NCI-H1930 (cell line): ENCODE measurements at places on chromosomes 12 and 14.

GRCh38 chr12:19688532-19688931 is 249.2 kb downstream of the AEBP2 start:
- no peak for DNase-seq

DNA sequence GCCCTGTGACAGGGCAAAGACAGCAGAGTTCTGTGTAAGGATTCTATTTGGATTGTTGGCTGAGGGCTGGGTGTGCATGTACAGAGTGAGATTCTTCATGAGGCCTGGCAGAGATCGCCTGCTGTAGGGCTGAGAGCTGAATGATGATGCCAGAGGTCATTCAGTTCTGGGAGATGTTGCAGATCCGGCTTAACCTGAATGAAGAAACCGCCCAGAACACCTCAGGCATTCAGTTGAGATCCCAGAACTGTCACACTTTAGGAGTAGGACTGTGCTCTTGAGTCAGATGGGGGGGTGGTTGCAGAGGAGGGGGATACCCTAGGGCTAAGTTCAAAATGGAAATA is 5.8 kb upstream of the EVL start:
- no peak for DNase-seq

GRCh38 chr14:55097881-55098560 is 31.0 kb upstream of the LGALS3 start:
- DNase-seq, result no peak

DNA sequence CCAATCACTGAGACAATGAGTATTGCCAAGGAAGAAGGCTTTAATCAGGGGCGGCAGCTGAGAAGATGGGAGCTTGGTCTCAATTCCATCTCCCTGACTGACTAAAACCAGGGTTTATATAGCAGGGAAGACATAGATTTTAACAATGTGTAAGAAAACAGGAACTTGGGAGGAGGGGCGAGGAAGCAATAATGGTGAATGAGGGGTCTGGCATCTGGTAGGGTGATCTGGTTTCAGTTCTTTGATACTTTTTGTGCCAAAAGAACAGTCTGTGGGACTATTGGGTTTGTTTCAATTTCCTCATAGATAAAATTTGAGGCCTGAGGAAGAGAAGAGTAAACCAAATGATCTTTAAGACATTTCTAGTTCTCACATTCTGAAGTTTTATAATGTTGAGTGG is 49.2 kb downstream of the FUT8 start:
- no peak for DNase-seq

DNA sequence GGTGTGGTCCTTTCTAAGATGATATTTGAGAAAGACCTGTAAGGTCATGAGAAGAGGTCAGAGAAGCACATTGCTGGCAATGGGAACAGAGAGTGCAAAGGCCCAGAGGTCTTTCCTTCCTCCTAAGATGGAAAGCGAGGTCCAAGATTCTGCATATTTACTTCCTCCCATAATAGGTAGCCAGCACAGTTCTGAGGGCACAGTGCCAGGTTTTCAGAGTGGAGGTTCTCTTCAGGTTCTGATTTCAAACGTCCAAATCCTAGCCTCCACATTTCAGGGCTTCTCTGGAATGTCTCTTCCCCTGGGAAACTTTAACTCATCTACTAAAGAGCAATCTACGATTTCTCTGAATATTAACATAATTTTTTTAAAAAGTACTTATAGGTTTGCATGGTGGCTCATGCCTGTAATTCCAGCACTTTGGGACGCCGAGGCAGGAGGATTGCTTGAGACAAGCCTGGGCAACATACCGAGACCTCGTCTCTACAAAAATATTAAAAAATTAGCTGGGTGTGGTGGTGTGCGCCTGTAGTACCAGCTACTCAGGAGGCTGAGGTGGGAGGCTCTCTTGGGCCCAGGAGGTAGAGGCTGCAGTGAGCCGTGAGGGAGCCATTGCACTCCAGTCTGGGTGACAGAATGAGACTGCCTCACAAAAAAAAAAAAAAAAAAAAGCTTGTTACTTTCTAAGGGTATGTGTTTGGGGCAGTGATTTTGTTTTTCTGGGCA is 526 bp upstream of the MRPL42 start:
- no peak for DNase-seq

- no peak for DNase-seq
These were observed 13.1 kb downstream of the KRT85 start for GRCh38 chr12:52354200-52354599.

DNA sequence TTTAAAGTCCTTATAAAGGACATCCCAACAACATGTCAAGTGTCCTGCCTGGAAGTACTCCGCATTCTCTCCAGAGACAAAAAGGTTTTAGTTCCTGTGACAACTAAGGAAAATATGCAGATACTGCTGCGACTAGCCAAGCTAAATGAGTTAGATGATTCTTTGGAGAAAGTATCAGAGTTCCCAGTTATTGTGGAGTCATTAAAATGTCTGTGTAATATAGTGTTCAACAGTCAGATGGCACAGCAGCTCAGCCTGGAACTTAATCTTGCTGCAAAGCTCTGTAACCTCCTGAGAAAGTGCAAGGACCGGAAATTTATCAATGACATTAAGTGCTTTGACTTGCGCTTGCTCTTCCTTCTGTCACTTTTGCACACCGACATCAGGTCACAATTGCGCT is 40.2 kb downstream of the RIC8B start:
- DNase-seq, result no peak

GRCh38 chr14:69879175-69880043 is at the start of gene SMOC1:
Gene SMOC1 (plus strand): TSS chr14:69879416. CDS start chr14:69879679, 263 bp downstream.
- peak; percentile 58 for DNase-seq

DNA sequence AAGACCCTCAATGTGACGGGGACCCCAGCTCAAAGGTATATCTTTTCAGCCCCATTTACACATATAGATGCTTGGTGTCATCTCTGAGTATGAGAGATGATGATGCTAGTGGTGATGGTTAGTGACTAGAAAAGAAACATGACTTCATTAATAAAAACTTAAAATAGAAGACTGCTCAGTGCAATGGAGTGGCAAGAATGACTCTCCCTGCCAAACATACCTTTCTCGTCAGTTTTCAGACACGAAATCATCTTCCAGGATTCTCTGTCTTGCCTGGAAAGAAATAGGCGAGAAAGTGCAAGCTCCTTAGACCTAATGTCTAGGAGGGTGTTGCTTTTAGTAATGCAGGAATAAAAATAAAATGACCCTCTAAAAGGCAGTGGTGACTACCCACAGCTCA is 71.7 kb downstream of the TPH2 start:
- no peak for DNase-seq

DNA sequence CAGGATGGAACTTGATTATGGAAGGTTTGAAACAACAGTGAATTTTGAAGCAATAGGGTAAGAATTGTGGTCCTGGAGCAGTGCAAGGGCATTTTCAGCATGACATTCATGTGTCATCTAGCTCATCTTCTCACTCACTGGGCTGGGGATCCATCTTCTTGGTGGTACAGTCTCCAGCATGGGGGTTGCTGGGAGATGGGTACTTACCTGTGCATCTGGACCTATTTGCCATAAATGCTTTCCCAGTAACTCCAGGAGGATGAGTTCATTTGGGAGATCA is 7.2 kb downstream of the HSP90AA1 start:
- DNase-seq, result no peak

DNA sequence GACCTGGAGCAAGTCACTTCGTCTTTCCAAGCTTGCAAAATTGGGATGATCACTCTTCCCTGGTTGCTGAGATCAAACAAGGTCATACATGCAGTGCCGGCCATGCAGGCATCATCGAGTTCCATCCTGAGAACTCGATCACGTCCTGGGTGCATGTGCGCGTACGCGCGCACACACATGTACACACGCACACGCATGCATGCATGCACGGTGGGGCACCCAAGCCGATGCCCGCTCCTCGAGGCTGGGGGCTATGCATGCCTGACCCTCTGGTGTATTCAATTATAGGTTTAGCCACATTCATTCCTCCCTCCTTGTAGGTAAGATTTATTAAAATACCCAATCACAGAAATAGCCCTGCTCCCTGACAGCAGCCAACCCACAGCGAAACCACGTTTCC is 26.0 kb downstream of the MMAB start:
- DNase-seq, result no peak

DNA sequence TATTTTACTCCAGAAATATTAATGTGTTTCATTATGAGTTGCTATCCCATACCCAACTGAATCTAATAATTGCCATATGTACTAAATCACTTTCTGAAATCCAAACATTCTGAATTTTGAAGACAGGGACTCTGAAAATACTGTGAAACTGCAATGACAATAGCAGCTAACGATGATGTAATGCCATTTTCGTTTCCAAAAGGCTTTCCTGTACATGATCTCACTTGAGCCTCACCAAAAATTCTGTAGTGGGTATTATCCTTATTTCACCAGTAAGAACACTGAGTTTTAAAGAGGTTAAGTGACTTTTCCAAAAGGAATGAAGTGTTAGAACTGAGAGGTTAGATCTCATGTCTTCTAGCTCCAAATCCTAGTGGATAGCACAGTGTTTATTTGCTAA is 133.3 kb downstream of the FLRT2 start:
- no peak for DNase-seq

- no peak for DNase-seq
These were observed 46.3 kb upstream of the FLRT2 start for GRCh38 chr14:85483652-85484051.

DNA sequence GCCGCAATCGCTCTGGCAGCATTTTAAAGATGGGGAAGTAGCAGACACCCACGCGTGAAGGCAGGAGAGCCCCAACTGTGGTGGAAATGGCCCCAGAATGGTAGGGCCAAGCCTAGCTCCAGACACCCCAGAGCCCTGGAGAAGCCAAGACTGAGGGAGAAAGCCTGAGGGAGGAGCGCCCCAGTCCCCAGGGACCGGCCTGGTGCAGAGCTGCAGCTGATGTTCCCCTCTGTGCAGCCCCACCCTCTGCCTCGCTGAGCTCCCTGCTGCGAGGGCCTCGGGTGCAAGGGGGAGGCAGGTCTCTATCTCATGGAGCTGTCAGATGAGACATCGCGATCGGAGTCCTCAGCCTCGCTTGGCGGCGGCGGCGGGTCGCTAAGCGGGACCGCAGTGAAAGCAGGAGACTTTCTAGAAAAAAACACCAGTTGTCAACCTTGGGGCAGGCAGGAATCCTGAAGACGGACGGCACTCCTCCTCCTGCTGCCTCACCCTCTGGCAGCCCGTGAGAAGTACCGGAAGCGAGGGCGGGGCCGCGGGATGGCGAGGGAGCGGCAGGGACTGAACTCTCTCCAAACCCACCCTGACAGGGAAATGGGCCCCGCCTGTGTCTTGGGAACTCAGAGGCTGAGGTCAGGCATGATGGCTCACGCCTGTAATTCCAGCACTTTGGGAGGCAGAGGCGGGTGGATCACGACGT is 6.0 kb downstream of the GAPDH start:
- no peak for DNase-seq

- DNase-seq, result no peak
These were observed 33.2 kb downstream of the DUSP6 start for GRCh38 chr12:89319122-89319521.

- no peak for DNase-seq
These were observed 84.9 kb downstream of the ASCL4 start for GRCh38 chr12:107859367-107859766.

- DNase-seq, result no peak
These were observed 6.3 kb upstream of the NYNRIN start for GRCh38 chr14:24392325-24393091.

DNA sequence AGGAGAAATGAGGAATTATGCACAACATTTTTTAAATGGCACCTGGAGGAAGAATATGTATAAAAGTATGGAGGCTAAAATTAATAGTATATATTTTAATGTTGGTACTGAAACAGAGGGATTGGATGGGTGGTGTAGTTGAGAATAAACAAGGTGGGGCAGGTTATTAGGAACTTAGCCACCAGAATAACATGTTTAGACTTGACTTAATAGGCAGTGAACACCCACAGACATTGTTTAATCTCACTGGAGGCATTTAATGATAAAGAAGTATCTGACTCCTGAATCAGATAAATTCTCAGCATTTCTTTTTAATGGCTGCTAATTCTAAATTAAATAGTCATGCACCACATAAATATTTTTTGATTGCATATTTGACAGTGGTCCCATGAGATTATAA is 139.7 kb downstream of the CNTN1 start:
- no peak for DNase-seq

- no peak for DNase-seq
These were observed 254.4 kb upstream of the DIO2 start for GRCh38 chr14:80465546-80466220.

DNA sequence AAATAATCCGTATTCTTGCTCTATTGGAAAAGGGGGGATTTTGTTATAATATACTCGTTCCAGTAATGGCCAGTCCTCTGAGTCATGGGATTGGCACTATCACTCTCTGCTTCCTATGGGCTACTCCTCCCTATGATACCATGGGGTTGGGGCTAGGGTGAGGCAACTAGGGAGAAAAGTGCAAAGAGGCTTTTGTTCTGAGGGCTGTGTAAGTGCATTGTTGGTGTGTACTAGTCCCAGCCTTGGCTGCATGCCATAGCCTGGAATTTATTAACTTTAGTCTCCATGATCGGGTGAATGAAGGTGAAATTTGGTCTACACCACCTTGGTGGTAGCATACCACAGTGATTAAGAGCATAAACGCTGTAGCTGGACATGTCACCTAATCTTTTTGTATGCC is 247.6 kb downstream of the RPAP3 start:
- DNase-seq, result no peak

GRCh38 chr12:126193190-126193589 is 1128.0 kb downstream of the AACS start:
- no peak for DNase-seq

GRCh38 chr14:59199205-59199604 is 10.7 kb downstream of the DAAM1 start:
- DNase-seq, result no peak

DNA sequence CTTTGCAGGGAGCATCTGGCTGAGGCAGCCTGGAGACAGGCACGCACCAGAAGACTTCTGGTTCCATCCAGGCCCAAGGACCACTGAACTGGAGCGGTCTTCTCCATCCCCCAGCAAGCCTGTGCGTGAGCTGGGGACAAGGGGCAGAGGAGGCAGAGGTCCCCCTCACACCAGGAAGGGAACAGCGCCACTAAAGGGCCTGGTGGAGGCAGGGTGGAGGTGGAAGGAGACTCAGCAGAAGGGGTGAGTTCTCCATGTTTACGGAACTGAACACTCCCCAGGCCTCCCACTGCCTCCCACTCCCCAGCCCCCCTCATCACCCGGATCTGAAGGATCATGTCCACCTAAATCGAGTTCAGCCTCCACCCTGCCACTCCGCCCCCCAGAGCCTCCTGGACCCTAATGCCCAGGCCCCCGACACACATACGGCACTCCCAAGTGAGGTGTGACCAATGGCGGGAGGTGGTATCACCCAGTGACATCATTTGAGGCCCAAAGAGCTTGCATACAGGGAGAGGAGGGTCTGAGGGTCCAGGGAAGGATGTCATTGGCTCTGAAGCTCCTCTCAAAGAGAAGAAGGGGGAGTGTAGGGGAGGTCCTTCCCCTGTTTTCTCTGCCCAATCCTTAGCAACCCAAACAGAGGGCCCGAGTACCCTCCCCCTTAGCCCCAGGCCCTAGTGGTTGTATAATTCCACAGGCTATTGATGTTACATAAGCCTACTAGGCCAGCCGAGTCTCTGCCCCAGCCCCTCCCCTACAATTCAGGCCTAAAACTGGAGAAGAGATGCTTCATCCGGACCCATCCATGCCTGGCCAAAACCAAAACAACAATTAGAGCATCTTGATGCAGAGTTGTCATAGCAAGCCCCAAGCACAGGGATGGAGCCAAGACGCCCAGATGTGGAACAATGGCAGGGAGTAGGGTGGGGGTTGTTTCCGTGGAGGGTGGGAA is 1.0 kb downstream of the FAIM2 start:
- no peak for DNase-seq

- no peak for DNase-seq
These were observed 1.5 kb downstream of the P3H3 start for GRCh38 chr12:6829536-6830220.
